ENCODE measurements at places on chromosomes 1 and 21. TPM values are rescaled to one million over a fixed set of nuclear protein-coding genes. Genes with fewer than 3 reads are reported as not detected.

- no peak for DNase-seq
These were observed 6.3 kb upstream of the TPRG1L start for GRCh38 chr1:3618531-3618880.

- DNase-seq = no peak
These were observed 24.7 kb upstream of the LAMC2 start for GRCh38 chr1:183161391-183161790.

DNA sequence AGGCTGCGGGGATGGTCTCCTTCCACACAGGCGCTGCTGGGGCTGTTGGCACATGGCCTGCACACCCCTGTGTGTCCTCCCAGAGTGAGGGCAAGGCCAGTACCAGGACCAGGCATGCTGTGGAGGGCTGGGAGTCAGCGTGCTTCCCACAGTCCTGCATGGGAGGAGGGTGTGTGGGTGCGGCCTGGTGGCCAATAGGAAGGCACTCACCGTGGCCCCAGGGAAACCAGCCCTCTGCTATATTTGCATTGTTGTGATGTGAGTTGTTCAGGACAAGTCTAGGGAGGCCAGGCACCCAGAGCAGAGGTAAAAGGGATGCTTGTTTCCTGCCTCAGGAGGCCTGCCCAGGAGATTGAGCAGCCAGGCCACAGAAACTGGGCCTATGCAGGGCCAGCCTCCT is 59.5 kb downstream of the S100B start:
- no peak for DNase-seq

DNA sequence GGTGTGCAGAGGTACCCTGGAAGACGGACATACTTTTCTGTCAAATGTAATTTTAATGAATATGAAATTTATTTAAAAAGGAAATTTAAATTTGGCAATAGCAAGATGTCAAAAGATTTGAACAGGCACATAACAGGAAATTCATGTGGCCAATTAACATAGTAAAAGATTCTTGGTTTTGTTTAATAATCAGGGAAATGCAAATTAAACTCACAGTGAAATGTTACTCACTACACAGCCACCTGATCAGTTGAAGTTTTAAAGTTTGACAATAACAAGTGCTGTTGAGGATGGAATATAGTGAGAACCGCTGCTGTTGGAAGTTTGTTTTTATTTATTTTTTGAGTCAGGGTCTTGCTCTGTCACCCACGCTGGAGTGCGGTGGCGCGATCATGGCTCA is 63.9 kb downstream of the TEX35 start:
- no peak for DNase-seq

- no peak for DNase-seq
These were observed 394.0 kb downstream of the NPHP4 start for GRCh38 chr1:5597991-5598823.

DNA sequence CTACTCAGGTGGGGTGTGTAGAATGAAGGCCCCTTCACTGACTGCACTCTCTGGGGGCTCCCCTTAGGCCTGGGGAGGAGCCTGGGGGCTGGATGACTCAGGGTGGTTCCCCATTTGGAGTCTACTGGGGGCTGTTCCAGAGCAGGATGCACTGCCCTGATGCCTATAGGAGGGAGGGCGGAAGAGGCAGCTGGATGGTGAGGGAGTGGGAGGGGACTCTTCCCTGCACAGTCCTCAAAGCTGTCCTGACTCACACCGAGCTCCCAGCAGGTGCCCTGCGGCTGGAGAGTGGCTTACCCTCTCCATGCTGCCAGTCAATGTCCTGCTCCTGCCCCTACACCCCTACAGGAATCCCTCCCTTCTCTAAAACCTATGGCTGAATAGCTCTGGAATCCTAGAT is 204.4 kb downstream of the TRABD2B start:
- DNase-seq = no peak

DNA sequence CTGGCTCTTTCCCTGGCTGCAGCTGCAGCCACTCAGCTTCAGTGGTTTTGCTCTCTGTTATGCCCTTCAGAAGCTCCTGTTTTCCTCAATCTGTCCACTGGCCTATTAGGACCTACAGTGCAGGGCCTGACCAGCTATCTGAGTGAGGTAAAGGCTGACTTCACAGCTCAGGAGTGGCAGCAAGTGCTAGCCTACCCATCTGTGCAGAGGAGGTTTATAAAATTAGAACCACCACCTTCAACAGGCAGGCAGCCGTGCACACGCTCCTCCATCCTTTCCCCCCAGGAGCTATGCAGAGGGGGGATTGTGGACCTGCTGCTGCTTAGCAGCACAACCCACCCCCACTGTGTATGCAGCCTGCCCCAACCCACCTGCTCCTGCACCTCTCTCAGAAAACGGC is 8.3 kb downstream of the ADAR start:
- DNase-seq = no peak

DNA sequence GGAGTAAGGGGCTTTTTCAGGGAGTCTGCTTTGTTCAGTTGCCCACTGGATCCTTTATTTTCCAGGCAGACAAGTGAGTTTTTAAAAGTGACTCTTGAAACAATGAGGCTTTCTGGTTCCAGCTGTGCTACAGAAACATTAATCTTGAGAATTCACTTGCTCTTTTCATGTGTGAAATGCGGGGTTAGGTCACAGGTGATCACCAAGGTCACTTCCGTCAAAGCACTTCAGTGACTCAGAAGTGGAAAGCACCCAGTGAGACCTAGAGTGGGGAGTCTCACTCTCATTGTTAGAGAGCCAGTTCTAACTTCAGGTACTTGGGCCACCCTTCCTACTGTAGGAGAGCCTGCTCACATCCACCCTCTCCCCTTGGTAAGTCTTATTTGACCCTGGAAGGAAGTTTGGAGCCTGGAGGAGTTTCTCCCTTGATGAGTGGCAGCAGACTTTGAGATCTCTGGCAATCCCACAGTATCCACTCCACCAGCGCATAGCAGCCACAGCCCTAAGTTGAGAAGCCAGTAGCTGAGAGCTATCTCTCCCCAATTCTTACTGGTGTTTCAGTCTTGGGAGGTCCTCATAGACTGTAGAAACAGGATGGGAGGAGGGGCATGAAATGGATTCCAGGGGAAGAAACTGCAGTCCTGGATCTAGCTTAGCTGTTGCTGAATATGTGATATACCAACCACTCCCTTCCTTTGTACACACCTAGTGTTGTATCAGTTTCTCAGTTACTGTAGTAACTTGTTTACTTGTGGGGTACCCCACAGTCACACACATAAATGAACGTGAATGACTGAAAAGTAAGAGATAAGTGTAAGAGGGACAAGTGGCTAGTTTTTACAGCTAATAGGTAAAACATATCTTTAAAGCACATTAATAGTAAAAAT is 3.1 kb downstream of the TACSTD2 start:
- peak; percentile 50 for DNase-seq

- DNase-seq = no peak
These were observed 7.0 kb downstream of the NKAIN1 start for GRCh38 chr1:31232689-31233088.

- DNase-seq = no peak
These were observed 2.6 kb downstream of the KRTAP10-6 start for GRCh38 chr21:44589586-44590305.

- no peak for DNase-seq
These were observed 464 bp downstream of the COL11A1 start for GRCh38 chr1:103107741-103108375.

- DNase-seq = no peak
These were observed 26.3 kb downstream of the HUNK start for GRCh38 chr21:31898933-31899630.

DNA sequence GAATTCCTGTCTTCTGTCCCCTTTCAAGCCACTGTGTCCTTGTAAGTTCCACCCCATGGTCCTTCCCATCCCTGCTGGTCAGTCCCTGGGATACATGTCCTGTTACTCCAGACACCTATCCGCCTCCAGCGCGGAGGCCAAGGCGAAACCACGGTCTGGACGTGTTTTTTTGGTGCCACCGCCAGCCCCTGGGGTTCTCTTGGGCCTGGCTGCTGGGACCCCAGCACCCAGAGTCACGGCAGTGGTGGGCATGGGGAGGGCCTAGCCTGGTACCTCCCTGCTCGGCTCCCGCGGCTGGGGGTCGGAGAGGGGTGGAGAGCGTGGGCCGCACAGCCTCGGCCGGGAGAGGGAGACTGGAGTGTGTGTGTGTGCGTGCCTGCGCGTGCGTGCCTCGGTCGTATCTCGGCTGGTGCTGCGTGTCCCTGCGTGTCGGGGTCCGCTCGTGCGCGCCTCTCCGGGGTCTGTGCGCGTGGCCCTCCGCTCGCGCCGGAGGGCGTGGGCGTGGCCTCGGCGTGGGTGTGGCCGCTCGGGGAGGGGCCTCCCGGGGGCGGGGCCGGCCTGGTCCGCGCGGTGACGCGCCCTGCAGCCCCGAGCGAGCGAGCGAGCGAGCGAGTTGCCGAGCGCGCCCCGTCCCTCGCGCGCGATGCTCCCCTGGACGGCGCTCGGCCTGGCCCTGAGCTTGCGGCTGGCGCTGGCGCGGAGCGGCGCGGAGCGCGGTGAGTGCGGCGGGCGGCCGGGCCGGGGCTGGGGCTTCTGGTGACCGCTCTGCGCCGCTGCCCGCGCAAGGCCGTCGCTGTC is at the start of gene VWA1:
Gene VWA1 (plus strand): TSS at position 585 of the 798 bp plus-strand sequence. CDS start 59 bp downstream, at position 644.
- DNase-seq = peak; percentile 81

DNA sequence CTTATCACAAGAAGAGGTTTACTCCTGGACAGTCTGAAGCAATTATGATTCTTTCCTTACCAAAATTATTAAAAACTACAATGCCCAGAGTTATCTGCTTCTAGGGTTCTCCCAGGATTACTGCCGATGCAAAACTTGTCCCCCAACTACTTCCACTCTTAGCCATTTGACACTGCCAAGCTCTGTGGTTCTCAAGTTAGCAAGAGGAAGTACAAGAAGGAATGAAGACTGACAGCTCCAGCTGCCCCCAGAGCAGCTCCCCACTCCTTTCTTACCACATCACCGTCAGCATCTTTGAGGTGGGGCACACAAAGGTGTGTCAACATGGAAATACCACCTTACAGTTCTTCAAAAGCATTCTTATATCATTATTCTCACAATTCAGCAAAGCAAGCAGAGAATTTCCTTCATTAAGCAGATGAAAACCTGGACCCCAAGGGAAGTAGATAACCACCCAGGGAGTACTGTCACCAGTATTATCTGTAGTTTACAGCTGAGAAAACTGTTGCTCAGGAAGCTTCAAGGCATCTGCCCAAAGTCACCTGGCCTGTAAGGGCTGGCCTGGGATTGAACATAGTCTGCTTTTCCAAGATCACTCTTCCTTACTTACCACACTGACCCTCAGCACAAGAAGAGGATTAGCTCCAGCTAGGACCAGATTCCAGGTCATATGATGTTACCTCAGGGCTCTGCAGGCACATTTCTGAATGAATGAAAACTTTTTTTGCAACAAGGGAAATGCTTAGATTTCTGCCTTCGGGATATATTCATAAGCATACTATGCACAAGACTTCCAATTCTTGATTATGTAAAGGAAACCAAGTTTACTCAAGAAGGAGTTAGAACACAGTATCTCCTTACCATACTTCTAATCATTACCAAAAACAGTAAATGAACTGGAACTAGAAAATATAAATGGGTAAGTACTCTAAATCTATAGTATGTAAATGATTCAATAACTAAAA is 9.3 kb downstream of the PSMG1 start:
- DNase-seq = no peak

DNA sequence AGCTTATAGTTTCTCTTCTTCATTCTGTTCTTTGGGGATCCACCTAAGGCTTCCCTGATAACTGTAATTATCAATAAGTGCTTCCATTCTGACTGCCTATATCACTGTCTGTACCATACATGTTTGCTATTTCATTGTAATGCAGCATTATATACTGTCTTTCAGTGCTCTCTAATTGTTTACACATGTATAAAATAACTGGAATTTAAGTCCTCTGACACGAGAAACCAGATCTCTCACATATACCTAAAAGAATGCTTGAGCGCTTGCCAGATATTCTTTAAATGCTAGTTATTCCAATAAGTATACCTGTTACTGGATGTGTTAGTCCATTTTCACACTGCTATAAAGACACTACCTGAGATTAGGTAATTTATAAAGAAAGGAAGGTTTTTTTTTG is 34.7 kb downstream of the CELF3 start:
- DNase-seq = no peak

Gene NCF2
- 8.6 TPM for total RNA-seq

Gene TPRG1L
- 27.3 TPM for total RNA-seq

Gene ACTN2
- not detected for total RNA-seq

Gene KCNK2
- total RNA-seq = 1.1 TPM

Gene HFM1
- not detected for total RNA-seq

Gene FCRLB
- total RNA-seq = 1.9 TPM

Measured in Calu3 (cell line).